ENCODE measurements at places on chromosomes 3 and 15.

GRCh38 chr15:74345051-74345450, 22.4 kb downstream of the CYP11A1 start:
- no peak overlapping the region for H3K27ac ChIP-seq
- no peak overlapping the region for H3K4me3 ChIP-seq
- H3K36me3 ChIP-seq, result no peaks in the 10 kb centered on the region
- H3K4me1 ChIP-seq, result no peaks in the 10 kb centered on the region

GRCh38 chr3:130340766-130341165, 4.7 kb upstream of the COL6A5 start:
- no peaks in the 10 kb centered on the region for H3K36me3 ChIP-seq
- H3K27me3 ChIP-seq, result no peaks in the 10 kb centered on the region
- H3K4me1 ChIP-seq, result no peaks in the 10 kb centered on the region
- no peak for DNase-seq
- H3K4me3 ChIP-seq, result no peak overlapping the region
- H3K27ac ChIP-seq, result no peak overlapping the region

DNA sequence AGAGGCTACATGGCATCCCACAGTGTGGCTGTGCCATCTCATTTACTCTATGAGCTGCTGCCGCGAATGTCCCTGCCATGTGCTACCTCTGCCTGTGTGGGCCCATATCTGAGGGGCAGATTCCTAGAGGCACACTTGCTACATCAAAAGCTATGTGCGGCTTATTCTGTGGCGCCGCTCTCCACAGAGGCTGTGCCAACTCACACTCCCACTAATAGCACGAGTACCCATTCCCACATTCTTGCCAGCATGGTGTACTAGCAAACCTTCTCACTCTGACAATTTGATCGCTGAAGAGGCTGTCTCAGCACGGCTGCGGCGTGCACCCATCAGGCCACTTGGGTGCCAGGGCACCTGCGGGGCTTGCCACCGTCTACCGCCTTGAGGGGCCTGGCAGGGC, 31.2 kb upstream of the MUSTN1 start:
- no peak overlapping the region for H3K27ac ChIP-seq
- no peaks in the 10 kb centered on the region for H3K4me1 ChIP-seq
- no peaks in the 10 kb centered on the region for H3K27me3 ChIP-seq
- no peak for DNase-seq
- no peak overlapping the region for H3K4me3 ChIP-seq

GRCh38 chr3:128787256-128788253, 61.6 kb downstream of the RAB7A start:
- H3K27me3 ChIP-seq, result no peaks in the 10 kb centered on the region
- H3K4me1 ChIP-seq, result peaks cover 37% of the 10 kb centered on the region
- H3K4me3 ChIP-seq, result no peak overlapping the region
- DNase-seq, result no peak

- no peaks in the 10 kb centered on the region for H3K27me3 ChIP-seq
- H3K36me3 ChIP-seq, result no peaks in the 10 kb centered on the region
- DNase-seq, result no peak
- H3K4me1 ChIP-seq, result no peaks in the 10 kb centered on the region
These were observed 176.7 kb upstream of the CADPS start for GRCh38 chr3:63051920-63052319.

DNA sequence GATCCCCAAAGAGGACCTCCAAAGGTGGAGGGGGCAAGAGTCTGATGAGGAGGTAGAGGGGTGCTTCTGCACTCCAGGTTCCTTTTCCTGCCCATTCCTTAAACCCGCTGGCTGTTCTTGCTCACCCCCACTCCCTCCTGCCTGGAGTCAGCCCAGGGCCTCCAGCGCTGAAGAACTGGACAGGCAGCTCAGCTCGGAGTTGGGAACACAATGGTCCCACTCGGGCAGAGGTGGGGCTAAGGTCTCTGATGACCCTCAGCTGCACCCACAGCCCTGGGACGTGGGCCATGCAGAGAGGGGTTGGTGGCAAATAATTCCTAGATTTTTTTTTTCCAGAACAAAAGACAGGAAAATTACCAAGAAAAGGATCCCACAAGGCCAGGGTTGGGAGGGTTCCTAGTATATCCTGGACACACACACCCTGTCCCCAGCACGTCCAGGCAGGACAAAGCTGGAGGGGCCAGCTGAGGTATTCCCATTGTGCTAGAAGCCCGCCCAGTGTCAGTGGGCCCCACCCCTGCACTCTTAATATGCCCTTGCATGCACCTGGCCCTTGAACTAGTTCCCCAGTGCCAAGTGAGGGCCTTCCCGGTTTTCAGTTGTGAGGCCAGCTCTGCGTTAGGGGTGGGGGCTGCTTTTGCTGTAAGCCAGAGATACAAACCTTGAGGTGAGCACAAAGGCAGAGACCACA, 22.1 kb upstream of the IP6K2 start:
- DNase-seq, result no peak
- H3K27me3 ChIP-seq, result no peaks in the 10 kb centered on the region
- H3K27ac ChIP-seq, result peak overlapping the region; percentile 73
- H3K4me3 ChIP-seq, result no peak overlapping the region
- peaks cover 10% of the 10 kb centered on the region for H3K4me1 ChIP-seq

GRCh38 chr3:186386883-186387560, 25.0 kb upstream of the DGKG start:
- H3K4me3 ChIP-seq, result no peak overlapping the region
- DNase-seq, result no peak
- H3K27ac ChIP-seq, result no peak overlapping the region
- H3K27me3 ChIP-seq, result no peaks in the 10 kb centered on the region
- H3K36me3 ChIP-seq, result no peaks in the 10 kb centered on the region
- H3K4me1 ChIP-seq, result no peaks in the 10 kb centered on the region

DNA sequence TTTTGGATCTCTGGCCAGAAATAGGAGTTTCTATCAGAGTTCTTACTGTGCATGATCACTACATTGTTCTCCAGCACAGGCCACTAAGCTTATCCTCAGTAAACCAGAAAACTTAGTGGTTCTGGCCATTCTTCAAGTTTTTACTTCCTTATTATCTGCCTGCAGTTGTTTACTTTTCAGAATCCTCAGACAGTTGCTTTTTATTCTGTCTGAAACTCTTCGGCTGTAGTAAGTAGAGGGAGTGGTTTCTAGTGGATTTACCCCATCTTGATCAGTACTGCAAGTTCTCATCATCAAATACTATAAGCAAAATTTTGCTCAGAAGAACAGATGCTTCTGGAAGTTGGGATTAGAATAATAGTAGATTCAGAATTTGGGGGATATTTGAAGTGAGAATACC, 193.0 kb upstream of the RARB start:
- H3K4me1 ChIP-seq, result no peaks in the 10 kb centered on the region
- H3K4me3 ChIP-seq, result no peak overlapping the region
- no peaks in the 10 kb centered on the region for H3K36me3 ChIP-seq
- H3K27ac ChIP-seq, result no peak overlapping the region
- H3K27me3 ChIP-seq, result no peaks in the 10 kb centered on the region

DNA sequence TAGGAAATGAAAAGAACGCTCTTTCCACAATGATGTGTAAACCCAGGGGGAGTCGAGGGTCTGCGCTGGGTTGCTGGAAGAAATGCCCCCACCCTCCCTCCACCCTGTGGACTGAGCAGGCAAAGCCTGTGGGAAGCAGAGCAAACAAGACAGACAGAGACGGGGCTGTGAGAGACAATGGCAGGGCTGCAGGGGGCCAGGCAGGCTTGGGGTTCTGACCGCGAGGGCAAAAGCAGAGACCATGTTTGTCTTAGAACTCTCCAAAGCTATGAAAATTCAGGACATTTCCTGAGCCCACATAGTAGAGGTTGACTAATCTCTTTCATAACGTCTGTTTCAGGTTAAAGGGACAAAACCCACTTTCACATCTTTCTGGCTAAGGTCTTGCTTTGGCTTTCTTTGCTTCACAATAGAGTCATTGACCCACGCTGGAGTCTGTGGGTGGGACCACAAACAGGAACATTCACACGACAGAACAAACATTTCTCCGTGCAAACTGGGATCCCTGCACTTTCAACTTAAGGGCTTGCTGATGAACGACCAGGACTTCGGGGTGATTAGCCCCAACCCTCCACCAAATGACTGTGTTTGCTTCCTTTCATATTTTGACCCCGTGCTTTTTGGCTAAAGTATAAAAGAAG, 156.0 kb upstream of the TPM1 start:
- H3K27ac ChIP-seq, result no peak overlapping the region
- DNase-seq, result no peak
- no peaks in the 10 kb centered on the region for H3K36me3 ChIP-seq

- no peaks in the 10 kb centered on the region for H3K36me3 ChIP-seq
- peaks cover 6% of the 10 kb centered on the region for H3K4me1 ChIP-seq
- no peak overlapping the region for H3K27ac ChIP-seq
These were observed 548.0 kb upstream of the CCDC54 start for GRCh38 chr3:106829206-106829605.

GRCh38 chr15:68821190-68821840, 620 bp upstream of the ANP32A start:
- no peak for DNase-seq
- no peaks in the 10 kb centered on the region for H3K36me3 ChIP-seq
- H3K27me3 ChIP-seq, result no peaks in the 10 kb centered on the region
- H3K4me1 ChIP-seq, result peaks cover 4% of the 10 kb centered on the region

DNA sequence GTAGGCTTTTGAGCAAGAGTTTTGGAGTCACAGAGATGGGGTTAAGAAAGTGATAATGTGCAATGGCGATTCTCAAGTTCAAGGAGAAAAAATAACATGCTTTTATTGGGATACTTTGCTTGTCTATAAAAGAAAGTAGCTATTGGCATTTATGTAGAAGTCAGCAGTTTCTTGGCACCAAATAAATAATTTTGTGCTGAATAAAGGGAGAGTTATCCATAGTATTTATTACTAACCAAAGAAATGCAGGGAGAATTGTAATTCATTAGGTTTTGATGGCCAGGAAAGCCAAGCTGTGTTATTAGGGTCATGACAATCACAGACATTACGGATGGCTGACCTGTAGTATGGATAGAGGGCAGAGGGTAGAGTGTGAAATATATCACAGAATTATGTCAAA, 33.1 kb downstream of the BTD start:
- H3K27ac ChIP-seq, result peak overlapping the region; percentile 61
- H3K36me3 ChIP-seq, result no peaks in the 10 kb centered on the region
- DNase-seq, result no peak
- no peaks in the 10 kb centered on the region for H3K27me3 ChIP-seq

- no peak overlapping the region for H3K27ac ChIP-seq
- no peak for DNase-seq
- no peaks in the 10 kb centered on the region for H3K36me3 ChIP-seq
These were observed 27.6 kb downstream of the FBXW12 start for GRCh38 chr3:48399387-48400172.

DNA sequence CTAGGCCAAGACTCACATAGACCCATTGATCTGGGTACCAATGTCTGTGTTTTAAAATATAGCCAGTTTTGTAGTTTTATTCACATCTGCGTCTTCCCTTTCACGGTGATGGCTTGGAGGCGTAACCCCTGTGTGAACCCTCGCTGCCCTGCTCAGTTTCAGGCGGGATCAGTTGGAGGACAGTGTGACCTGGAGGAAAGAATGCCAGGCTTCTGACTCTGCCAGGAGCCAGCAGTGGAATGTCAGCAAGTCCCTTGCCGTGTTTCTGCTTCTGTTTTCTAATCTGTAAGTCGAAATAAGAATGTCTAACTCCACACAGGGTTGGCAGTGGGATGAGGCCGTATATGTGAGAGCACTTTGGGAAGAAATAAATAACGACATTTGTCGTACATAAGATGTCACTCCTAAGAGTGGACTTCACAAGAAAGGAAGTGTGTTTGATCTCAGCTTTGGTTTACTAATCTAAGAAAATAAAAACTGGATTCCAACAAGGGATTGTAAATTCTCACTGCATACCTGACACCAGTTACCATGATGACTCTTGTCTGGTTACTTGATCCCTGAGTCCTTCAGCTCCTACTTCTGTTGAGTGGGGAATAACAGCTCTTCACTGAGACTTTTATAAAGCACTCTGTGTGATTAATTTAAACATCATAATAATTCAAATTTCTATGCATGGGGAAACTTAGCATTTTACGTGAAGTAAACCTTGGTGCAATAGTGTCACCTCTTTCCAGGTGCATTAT, 6.3 kb upstream of the CA12 start:
- H3K27ac ChIP-seq, result no peak overlapping the region
- no peaks in the 10 kb centered on the region for H3K4me1 ChIP-seq
- H3K36me3 ChIP-seq, result no peaks in the 10 kb centered on the region
- no peaks in the 10 kb centered on the region for H3K27me3 ChIP-seq
- H3K4me3 ChIP-seq, result no peak overlapping the region

GRCh38 chr3:168090306-168091085, 5.2 kb downstream of the GOLIM4 start:
- H3K36me3 ChIP-seq, result no peaks in the 10 kb centered on the region
- peaks cover 17% of the 10 kb centered on the region for H3K4me1 ChIP-seq
- no peak overlapping the region for H3K27ac ChIP-seq

DNA sequence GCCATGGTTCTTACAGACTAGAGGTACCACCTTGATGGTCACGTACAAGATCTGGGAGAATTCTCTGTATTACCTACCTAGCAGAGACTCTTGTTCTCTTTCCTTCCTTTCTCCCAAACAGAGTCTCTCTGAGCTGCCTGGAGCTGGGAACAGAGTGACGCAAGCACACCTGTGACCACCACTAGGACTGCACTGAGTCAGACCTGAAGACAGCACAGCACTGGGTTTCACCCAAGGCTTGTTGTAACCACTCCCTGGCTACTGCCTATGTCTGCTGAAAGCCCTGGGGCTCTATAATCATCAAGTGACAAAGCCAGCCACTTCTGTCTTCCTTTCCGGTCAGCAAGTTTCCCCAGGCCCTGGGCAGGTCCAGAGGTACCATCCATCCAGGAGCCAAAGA, 293.3 kb upstream of the CNTN4 start:
- no peak overlapping the region for H3K4me3 ChIP-seq
- H3K27ac ChIP-seq, result no peak overlapping the region
- H3K36me3 ChIP-seq, result no peaks in the 10 kb centered on the region
- H3K27me3 ChIP-seq, result no peaks in the 10 kb centered on the region
- no peak for DNase-seq

DNA sequence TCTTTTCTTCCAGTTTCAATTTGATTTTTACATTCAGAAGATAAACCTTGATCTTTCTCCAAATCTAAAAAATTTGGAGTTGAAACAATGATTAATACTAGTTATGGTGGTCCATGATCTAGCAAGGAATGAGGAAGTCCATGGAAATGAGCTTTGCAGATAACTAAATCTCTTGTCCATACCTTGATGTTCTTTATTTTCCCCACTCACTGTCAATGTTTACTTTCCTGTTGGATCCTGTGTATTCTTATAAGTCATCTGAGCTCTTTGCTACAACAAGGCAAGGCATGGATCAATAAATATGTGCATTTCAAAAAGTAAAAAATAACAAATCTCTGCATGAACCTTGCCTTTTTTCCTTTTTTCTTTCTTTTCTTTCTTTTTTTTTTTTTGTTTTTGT, 6.2 kb upstream of the MYO1E start:
- peaks cover 8% of the 10 kb centered on the region for H3K36me3 ChIP-seq
- H3K4me1 ChIP-seq, result no peaks in the 10 kb centered on the region
- H3K4me3 ChIP-seq, result no peak overlapping the region
